8988T (cell line): ENCODE measurements at places on chromosomes 6 and 20.

- no peak for DNase-seq
Observed at GRCh38 chr6:54586251-54586650, 260.3 kb upstream of the FAM83B start.

GRCh38 chr20:16445482-16445881, 127.8 kb downstream of the KIF16B start:
- DNase-seq = no peak

DNA sequence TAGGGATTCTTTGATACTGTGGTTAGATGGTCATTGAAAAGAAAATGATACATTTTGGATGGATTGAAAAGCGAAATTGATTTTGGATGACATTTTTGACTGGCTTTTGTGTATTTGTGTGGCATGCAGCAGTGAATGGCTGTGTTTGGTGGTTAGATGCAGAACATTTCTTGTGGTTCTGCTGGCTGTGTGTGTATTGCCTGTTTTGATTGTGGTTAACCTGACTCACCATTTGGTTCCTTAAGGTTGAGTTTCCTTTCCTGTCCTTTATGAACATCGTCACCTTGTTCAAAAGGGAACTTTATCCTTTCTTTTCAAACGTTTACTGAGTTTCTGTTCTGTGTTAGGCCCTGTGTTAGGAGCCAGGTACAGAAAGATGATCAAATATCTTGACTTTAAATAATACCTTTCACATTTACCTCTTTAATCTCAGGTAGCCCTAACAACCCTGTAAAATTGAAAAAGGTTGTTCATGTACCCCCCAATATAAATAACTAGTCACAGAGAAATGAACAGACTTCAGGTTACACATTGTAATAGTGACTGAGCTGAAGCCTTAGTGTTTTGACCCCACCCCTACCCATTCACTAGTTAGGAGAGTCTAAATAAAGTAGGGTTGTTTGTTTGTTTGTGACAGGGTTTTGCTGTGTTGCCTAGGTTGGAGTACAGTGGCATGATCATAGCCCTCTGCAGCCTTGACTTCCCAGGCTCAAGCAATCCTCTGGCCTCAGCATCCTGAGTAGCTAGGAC, 23.8 kb downstream of the ANKS1A start:
- no peak for DNase-seq

DNA sequence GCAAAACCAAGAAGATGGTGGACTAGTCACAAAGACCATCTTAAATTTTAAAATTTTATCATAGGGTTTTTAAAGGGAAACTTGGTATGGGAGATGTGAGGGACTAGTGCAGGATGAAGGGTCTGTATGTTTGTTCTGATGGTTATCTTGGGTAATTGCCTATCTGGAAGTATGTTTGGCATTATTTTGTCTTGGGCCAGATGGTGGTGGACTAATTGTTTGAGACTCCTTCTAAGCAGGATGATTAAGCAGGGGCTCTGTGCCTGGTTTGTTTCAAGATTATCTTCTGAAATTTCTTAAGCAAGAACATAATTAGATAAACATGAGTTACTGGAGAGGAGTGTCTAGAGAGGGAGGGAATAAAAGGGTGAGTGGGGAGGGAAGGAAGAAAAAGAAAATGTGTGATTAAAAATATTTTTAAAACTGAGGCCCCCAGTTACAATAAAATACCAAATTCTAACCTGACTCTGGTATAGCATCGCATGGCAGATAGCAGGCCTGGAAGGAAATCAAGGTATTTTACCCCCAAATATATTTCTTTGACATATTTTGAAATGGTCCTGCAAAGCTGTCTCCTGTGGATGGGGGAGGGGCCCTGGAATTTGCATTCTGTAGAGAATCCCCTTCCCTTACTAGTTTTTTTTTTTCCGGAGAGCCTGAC, 49.9 kb upstream of the FAM184A start:
- DNase-seq = no peak

DNA sequence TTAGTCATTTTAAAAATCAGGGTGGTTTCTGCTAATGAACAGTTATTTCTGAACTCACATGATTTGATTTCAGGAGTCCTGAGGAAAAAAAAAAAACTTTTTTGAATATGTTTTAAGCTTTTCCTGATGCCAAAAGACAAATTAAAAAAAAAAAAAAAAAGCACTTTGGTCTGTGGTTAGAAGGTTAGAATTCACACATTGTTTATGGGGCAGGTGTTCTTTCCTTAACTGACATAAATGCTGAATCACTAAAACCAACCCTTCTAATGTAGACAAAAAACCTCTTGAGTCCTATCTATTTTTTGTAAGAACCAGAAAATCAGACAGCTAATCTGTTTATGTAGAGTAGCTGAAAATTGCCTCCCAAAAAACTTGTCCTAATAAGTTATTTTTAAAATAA, 20.4 kb downstream of the THEMIS start:
- no peak for DNase-seq

GRCh38 chr20:40706977-40707582, 18.0 kb upstream of the MAFB start:
- DNase-seq = no peak

DNA sequence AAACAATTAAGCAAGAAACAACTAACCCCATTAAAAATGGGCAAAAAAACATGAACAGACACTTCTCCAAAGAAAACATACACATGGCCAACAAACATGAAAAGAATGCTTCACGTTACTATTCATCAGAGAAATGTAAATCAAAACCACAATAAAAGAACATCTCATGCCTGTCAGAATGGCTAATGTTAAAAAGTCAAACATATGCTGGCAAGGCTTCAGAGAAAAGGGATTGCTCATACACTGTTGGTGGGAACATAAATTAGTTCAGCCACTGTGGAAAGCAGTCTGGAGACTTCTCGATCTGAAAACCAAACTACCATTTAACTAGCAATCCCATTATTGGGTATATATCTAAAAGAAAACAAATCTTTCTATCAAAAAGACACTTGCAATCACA, 217.5 kb downstream of the TINAG start:
- no peak for DNase-seq

DNA sequence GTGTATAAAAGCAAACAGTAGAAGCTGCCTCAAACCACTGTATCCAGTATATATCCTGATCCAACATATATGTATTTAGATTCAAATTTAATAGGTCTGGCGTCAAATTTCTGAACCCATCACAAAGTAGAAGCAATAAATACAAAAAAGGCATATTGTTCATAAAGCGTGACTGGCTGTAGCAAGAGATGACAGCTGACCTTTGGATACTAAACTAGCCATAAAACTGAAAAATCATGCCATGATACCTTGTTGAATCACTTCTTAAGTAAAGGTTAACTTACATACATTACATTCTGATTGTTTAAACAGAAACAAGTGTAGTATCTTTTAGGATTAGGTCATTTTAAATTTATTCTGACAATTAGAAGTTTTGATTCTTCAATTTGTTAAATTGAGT, 372.0 kb upstream of the FLRT3 start:
- no peak for DNase-seq

- no peak for DNase-seq
Observed at GRCh38 chr6:112846681-112847080, 499.6 kb downstream of the RFPL4B start.

DNA sequence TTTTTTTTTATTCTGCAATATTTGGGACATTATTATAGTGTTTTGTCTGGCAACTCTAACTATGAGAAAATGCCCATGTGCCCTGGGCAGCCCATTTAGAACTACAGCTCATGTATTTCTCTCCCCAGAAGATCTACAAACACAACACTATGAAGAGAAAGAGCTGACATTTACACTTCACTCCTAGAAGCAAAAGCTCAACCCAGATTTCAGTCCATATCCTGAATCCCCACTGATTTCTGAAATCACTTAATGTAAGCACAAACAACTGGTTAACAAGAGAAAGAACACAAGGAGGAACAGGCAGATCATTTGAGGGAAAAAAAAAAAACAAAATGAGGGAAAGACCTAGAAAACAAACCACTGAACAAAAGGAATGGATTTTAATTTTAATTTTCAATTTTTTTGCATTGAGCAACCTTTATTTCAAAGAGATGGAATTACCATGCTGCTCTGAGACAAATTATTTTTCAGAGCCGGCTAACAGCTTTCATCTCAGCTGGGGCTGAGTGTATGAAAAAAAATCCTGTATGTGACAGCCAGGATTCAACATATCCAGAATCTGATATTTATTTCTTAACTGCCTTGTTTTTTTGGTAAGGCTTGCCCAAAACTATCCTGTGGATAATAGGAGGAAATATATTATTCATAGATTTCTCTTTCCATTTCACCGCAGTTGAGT, 32.5 kb downstream of the KIAA0319 start:
- DNase-seq = no peak

- DNase-seq = no peak
Observed at GRCh38 chr6:54910431-54910884, 63.9 kb downstream of the FAM83B start.

GRCh38 chr6:146050168-146050567, 21.3 kb downstream of the GRM1 start:
- DNase-seq = no peak

GRCh38 chr6:151434369-151434768, 17.6 kb downstream of the RMND1 start:
- DNase-seq = no peak

- DNase-seq = no peak
Observed at GRCh38 chr20:18722371-18722770, 91.2 kb upstream of the SCP2D1 start.

DNA sequence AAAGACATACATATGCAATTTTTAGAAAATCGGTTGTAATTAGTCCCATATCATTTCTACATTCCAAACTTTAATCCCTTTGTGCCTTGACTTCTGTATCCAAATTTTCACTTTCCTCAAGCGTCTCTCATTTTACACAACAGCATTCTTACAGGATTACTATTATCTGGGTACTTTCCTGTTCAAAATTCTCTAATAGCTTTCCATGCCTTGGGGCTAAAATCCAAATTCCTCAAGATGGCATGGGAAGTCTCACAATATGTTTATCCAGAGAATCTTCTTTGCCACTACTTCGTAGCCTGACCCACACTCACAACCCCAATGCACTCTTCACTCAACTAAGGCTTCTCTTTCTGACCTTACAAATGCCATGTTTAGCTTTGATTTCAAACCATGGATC, 125.0 kb downstream of the TBX18 start:
- DNase-seq = no peak

DNA sequence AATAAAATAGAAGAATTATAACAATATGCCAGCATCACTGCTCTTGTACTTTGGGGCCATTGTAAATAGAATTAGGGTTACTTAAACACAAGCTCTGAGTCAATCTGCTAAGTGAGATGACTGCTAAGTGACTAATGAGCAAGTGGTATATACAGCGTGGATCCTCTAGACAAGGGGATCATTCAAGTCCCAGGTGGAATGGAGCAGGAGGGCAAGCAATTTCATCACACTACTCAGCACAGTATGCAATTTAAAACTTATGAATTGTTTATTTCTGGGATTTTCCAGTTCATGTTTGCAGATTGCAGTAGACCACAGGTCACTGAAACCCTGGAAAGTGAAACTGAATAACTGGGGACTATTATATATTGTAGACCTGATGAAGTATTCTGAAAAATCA, 235.3 kb downstream of the BTBD3 start:
- DNase-seq = no peak

DNA sequence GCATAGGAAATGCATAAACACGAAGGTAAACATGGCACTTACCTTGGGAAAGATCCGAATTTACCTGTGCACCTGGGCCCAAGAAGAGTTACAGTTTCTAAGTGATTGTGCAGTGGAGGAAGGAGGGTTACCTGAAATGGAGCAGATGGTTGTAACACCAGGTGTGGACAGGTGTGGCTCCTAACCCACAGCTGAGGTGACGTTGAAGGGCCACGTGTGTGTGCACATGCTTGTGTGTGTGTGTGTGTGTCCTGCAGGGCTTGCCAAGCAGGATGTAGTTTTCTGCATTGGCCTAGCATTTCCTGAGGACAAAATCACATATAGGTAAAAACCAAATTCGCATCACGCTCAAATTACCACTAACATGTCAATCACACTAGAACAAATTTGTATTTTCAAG, 240.8 kb downstream of the ANKRD60 start:
- DNase-seq = no peak

DNA sequence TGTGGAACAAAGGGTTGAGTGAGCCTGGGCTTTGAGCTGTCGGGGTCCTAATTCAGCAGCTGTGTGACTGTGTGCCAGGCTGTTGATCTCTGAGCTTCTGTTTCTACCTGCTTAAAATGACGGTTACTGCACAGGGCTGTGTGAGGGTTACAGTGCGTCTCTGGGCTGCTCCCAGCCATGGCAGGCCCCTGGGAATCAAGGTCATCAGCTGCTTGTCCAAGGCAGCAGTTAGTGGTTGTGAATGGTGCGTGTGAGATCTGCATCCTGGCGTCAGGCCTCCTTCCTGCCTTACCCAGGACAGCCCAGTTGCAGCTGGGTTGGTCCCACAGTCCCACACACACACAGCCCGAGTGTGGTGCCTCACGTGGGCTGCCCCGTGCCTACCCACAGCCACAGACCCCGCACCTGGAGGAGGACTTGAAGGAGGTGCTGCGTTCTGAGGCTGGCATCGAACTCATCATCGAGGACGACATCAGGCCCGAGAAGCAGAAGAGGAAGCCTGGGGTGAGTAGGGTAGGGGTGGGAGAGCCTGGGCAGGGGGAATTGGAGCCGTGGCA, 15.6 kb downstream of the GTSF1L start:
- DNase-seq = no peak

DNA sequence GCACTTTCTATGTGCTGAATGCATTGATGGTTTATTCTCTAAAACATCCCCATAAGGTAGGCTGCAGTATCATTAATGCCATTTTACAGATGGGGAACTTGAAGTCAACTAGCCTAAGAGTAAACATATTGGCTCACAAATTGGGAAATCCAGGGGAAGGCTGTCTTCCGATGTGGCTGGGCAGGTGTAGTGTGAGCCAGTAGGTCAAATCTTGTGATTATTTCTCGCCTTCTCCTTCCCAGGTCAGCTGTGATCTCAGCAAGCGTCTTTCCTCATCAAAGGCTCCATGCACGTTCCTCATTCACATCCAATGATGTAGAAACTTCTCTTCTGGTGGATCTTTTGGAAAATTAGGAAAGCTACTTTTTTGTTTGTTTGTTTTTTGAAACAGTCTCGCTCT, 94.1 kb upstream of the SHLD1 start:
- no peak for DNase-seq

GRCh38 chr6:39999006-39999867, 65.0 kb upstream of the MOCS1 start:
- no peak for DNase-seq

DNA sequence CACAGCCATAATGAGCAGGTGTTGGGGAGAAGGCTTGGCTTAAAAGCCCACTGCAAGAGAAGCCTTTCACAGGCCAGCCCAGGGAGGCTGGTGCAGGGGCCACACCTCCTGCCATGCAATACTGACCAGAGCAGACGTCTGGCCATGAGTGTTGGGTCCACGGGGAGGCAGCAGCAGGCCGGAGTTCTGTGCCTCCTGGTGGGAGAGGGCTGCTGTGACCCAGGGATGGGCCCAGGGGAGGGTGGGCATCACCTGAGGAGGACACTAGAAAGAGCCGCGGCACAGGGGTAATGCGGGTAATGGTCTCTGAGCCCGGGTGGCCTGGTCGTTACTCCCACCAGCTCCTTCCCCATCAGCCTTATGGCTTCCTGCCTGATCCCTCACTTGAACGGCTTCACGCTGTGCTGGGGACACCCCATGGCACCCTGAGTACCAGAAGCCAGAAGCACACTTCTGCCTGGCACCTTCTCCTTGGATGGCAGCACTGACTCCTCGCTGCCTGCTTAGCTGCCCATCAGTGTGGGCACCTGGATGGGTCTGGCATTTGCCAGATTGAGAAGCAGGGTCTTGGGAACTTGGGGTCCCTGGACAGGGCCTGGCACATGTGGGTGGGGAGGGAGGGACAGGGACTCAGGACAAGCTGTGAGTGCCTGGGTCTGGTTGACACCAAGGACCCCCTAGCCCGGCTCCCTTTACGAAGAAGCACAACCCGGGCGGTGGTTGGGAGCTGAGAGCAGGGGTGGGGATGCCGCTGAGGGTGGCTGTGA, 108.8 kb downstream of the ASXL1 start:
- no peak for DNase-seq
